ENCODE measurements at places on chromosomes 6 and 20.

- DNase-seq, result no peak
Observed at GRCh38 chr6:109290143-109290931, 91.9 kb downstream of the CD164 start.

- no peak for DNase-seq
Observed at GRCh38 chr6:139114746-139115145, 20.1 kb upstream of the HECA start.

DNA sequence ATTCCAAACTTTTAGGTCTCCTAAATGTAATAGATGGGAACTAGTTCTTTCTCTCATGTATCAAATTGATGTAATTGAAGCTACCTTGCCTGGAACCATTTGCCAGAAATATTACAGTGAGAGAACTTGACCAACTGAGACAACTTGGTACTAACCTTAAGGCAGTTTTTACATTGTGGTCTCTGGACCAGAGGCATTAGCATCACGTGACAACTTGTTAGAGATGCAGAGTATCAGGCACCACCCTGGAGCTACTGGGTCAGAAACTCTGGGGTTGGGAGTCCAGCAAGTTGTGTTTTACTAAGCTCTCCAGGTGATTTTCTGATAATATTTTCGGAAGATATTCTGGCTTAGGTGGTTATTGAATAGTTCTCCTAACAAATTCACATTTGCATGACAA is 982.1 kb upstream of the SLC35B3 start:
- no peak for DNase-seq

- DNase-seq, result no peak
Observed at GRCh38 chr20:42192321-42192720, 574.1 kb upstream of the CHD6 start.

DNA sequence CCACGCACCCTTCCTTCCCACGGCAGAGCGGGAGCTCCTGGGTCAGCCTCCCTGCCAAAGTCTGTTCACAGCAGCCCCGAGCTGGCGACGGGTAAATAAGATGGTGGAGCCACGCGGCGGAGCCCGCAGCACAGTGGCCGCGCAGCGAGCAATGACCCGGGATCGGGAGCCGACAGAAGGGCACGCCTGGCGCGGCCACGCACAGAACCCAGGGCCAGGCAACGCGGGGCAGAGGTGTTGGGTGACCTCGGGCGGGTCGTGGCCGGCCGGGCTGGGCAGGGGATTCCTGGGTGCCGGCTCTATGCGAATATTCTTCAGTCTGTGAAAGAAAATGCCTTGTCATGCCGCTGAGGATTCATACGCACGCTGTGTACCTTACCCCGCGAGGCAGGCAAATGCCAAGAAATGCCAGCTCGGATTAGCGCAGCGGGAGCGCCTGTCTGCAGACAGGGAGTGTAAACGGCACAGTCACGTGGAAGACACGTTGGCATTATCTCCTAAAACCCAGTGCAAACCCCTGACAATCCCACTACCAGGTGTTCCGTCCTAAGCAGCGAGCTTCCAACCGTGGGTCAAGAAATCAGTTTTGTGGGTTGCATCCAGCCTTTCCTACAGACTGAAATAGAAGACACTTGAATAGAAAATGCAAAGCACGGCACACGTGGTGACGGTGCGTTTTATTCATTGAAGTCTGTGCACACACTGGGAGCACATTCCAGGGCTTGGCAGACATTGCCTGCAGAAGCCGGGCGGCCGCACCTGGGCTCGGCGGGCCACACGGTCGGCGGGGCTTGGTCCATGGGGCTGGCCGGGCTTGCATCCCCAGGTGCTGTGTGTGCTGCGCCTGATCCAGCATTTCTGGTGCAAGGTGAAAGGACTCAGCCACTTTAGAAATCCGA is 18.3 kb downstream of the CHRNA4 start:
- DNase-seq, result no peak

DNA sequence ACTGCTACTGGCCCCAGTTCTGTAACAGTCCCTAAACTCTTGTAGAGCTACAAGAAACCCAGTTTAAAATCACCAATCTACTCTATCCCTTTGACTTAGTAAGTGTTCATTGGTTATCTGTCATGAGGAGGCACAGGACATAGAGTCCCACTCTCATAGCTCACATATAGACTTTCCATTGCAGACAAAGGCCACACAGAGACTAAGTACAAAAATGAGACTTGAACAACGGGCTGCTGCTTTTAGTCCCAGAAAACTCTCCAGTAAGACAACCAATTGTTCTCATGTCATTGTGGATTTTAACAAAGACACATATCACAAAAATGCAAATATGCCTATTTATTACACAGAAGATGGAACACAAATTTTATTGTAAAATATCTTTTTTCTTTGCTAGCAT is 197.4 kb downstream of the PTPRK start:
- DNase-seq, result no peak

DNA sequence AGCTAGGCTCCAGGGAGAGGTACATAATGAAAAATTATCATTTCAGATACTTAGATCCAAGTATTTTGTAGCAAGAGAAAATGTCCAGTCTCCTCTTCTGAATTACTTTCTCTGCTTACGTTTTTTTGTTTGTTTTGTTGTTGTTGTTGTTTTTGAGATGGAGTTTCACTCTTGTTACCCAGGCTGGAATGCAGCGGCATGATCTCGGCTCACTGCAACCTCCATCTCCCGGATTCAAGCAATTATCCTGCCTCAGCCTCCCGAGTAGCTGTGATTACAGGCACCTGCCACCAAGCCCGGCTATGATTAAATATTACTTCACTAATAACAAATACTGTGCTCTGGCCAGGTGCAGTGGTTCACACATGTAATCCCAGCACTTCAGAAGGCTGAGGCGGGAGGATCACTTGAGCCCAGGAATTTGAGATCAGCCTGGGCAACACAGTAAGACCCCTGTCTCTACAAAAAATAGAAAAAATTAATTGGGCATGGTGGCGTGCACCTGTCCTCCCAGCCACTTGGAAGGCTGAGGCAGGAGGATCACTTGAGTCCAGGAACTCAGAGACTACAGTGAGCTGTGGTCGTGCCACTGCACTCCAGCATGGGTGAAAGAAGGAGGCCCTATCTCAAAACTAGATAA is 155.0 kb upstream of the JARID2 start:
- no peak for DNase-seq

- DNase-seq, result no peak
Observed at GRCh38 chr6:13358511-13358910, 30.2 kb upstream of the TBC1D7 start.

DNA sequence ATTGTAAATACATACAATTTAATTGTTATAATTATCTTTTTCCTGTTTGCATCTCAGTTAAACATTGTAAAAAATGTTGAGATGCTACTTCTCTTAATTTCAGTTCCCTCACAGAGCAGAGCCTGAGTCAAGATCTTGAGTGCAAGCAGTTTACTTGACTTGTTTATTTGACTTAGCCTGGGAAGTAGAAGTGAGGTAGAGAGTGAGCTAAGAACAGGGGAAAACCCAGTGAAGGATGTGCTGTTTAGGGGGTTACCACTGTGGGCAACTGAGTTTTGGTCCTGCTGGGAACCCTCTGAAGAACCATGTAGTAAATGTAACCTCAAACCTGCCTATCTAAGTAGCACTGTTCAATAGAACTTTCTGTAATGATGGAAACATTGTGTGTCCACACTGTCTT is 495.2 kb upstream of the FLRT3 start:
- DNase-seq, result no peak

- DNase-seq, result no peak
Observed at GRCh38 chr6:26258212-26258977, 106.6 kb upstream of the BTN3A2 start.

GRCh38 chr6:38057994-38058393 is 238.5 kb downstream of the ZFAND3 start:
- peak; percentile 83 for DNase-seq

DNA sequence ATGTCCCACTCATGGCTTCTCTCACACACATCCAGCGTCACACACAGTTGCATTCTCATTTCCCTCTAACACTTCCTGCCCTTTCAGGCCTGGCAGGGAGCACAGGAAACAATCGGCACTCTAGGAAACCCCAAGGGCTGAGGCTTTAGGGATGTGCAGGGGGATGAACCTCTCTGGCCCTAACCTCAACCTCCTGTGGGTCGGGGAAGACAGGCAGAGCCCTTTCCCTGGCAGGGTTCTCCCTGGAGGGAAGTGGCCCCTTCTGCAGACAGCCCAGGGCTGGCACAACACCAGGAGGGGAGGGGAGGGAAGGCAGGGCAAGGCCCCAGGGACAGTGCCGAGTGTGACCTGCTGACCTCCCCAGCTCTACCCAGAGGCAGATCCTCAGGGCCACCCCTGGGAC is 2.7 kb downstream of the TEAD3 start:
- DNase-seq, result no peak

- no peak for DNase-seq
Observed at GRCh38 chr20:53133125-53133524, 161.0 kb downstream of the TSHZ2 start.

GRCh38 chr6:63716169-63716568 is 80.6 kb downstream of the PHF3 start:
- DNase-seq, result no peak

GRCh38 chr6:12818324-12818723 is 101.8 kb downstream of the PHACTR1 start:
- no peak for DNase-seq

GRCh38 chr20:57242414-57242813 is 24.0 kb downstream of the BMP7 start:
- no peak for DNase-seq

DNA sequence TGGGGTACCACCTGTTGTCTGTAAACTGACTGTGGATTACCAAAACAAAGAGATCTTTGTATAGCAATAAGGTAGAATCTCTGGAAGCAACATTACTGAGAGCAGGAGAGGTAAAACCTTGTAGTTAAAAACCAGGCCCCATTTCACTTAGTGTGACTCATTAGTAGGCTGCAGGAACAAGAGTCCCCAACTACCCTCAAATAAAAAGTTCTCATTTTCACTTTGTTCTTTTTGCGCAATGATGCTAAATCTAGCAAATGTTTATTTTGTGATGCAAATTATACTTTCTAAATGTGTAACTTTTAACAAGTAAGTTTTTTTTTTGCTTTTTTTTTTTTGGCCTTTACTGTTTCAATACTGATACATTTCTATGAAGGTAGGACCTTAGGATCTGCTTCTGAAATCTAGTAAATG is 67.1 kb downstream of the ESF1 start:
- no peak for DNase-seq

DNA sequence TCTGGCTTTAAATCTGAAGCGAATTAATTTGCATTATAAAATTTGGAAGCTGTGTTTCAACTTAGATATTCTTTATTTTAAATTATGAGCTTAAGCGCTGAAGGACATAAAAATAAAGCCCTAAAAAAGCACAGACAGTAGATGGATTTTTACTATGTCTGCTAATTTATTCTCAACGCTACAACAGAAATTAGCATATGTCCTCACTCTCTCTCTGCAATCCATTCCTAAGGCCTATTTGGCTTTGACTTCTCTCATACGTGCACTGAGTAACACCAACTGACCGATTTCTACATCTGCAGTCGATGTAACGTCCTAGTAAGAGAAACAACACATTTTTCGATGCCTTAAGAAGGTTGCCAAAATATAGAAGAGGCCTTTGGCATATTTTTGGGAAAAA is 23.7 kb downstream of the HEBP2 start:
- no peak for DNase-seq

DNA sequence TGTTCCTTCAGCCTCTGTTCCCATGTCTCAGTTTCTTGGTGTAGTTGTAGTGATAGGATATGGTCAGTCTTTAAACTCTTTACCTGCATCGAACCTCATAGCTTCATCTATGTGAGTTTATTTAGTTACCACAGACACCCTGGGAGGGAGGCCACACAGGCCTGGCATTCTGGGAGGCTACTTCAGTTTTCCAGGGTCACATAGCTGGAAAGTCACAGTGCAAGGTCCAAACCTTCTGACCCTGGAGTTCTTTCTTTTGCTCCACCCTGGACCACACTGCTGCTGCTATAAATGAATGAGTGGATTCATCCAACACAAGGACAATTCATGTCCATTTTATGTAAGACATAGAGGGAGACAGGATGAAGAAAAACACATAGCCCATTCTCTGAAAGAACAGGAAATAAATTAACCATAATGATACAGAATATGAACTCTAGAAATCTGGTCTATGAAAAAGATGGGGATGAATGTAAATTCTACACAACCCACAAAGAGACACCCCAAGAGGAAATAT is 60.8 kb downstream of the LAMA4 start:
- no peak for DNase-seq

- DNase-seq, result no peak
Observed at GRCh38 chr6:39281312-39281980, 32.8 kb downstream of the KCNK17 start.

Data from RWPE1 (cell line).